AG10803 (cell line): ENCODE measurements at places on chromosomes 13 and 19.

DNA sequence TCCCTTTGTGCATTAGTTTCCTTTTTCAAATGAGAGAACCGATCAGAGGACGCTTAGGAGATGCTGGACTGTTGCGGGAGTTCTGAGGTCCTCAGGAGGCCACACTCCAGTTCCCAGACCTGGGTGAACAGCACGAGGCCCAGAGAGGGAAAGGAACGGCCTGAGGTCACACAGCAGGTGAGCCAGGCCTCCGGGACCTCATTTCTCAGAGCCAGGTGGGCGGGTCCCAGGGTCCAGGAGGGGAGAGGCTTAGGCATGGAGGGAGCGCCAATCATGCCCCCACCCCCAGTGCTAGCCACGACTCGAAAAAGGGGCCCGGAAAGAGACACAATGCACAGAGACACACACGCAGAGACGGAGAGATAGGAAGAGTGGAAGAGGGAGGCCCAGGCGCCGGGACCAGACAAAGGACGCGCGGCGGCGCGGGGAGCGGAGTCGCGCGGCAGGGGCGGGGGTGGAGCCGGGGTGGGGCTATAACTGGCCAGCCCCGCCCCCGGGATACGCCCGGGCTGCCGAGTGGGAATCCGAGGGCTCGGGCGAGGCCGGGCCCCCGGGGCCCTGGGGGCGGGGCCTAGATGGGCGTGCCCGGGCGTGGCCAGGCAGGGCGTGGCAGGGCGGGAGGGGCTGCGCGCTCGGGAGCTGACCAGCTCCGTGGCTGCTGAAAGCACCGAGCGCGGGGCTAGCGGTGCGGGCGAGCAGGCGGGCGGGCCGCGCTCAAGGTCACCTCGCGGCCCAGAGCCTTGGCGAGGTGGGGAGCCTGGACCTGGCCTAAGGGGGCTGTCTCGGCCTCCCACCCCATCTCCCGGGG lies 1.6 kb downstream of the ELAVL3 start:
- DNase-seq = no peak

DNA sequence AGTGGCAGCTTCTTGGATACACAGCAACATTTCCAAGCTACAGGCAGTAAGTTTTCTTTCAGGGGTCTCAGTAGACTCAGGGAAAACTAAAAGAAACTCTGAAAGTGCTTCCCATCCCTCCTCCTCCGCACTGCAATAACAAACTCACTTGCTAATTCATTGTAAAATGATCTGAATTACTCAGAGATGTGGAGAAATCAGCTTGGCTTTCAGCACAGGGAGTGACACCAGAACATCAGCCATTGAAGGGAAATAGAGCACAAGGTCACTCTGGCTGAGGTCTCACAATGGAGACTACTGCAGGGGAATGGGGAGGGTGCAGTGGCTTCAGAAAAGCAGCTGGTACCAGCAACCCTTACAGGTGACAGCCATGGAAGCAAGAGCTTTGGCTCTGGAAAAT lies 137.3 kb upstream of the SERP2 start:
- no peak for DNase-seq

GRCh38 chr13:98313023-98313921 lies 136.2 kb upstream of the RNF113B start:
- no peak for DNase-seq

DNA sequence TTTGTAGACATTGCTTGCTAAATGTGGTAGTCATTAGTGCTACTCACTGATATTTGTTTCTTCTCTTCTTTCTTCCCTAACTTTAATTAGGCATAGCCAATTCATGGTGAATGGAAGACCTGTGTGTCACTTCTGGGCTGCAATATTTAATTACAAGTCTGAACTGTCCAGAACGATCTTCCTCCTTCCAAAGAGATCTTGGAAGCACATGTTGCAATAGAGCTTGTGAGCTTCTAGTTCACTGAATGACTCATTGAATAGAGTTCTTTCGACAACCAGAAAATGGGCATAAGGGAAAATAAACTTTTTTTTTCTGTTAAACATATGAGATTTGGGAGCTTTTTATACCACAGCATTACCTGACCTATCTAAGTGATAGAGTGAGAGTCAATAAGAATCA lies 1264.6 kb downstream of the PCDH9 start:
- peak; percentile 56 for DNase-seq

- DNase-seq = no peak
Measured at GRCh38 chr19:58040751-58041525, 7.1 kb downstream of the ZSCAN1 start.

- DNase-seq = no peak
Measured at GRCh38 chr19:54638683-54639082, 8.4 kb downstream of the LILRB1 start.

DNA sequence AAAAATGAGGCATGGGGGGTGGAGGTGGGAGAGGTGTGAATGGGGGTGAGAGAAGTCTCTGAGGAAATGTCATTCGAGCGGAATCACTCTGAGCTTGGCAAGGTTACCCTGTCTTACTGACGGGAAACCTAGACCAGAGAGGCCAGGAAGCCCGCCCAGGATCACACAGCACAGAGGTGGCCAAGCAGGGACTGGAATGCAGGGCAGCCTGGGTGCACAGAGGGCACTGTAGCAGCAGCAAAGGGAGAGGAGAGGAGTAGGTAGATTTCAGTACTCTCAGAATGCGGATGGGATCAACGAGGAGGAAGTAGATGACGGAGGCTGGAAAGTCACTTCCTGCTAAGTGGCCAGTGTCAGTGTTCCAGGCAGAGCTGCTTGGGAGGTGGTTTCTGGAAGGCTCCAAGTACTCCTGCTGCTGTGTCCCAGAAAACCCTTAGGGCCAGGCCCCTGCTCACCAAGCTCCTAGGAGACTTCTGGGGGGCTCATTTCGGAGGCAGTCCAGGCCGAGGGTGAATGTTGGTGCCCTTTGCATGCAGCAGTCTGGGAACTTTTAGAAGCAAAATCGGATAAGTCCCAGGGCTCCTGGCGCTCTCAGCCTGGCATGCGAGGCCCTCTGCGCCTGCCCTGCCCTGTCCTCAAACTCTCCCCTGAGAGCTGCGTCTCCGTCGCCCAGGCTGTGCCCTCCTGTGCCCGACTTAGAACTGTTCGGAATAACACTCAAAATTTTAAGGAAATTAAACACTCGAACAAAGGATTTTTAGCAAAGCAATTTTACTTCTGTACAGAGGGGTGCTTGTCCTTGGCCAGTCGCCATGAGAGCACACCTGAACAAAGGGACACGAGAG lies 33.5 kb downstream of the DNM2 start:
- no peak for DNase-seq

DNA sequence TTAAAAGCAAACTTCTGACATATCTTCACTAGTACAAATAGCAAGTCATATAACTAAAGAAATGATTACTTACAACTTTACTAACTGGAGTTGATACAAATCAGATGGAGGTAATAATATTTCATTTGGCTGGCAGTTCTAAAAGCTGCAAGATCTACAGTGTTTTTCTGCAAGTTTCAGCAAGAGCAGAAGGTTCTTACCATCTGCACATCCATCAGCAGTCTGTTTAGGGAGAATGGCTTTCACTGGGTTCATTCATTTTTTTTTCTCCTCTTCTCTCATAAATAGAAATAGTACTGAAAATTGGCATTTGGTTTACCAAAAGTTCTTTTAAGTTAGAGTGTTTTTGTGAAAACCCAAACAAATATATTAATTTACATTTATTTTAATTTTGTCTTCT lies 3.1 kb upstream of the SHISA2 start:
- DNase-seq = no peak

- peak; percentile 71 for DNase-seq
Measured at GRCh38 chr19:18304458-18305310, 18.2 kb downstream of the LSM4 start.

- no peak for DNase-seq
Measured at GRCh38 chr13:65085977-65086376, 2144.2 kb downstream of the PCDH9 start.

DNA sequence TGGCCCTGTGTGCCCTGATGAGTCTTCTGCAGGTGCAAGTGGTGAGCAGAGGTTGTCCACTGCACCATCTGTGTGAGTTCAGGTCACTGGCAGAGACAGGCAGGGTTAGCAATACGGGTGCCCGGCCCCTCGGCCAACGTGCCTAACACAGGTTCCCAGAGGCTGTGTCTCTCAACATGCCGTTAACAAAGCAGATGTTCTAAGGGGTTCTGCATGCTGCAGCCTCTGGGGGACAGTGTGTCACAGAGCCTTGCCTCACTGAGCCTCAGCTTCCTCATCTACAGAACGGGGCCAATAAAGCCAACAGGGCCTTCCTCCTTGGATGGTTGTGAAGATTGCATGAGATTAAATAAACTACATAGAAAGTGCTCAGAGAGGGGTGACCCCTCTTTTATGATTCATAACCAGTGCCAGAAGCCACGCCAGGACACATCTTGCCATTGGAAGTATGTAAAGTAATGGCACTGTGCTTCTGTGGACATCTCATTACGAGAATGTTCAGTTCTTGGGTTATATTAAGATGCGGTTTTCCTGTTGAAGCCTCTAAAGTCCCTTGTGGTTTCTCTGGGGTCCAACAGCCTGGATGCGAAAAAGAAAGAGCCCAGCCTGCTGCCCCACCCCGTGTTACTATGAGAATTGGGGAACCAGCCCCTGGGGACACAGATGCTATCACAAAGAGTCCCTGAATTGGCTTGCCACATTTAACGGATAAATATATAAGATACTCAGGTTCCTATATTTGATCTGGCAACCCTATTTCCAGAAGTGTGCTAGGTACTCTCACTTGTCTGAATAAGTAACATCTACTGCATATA lies 11.2 kb upstream of the ARHGEF18 start:
- no peak for DNase-seq

DNA sequence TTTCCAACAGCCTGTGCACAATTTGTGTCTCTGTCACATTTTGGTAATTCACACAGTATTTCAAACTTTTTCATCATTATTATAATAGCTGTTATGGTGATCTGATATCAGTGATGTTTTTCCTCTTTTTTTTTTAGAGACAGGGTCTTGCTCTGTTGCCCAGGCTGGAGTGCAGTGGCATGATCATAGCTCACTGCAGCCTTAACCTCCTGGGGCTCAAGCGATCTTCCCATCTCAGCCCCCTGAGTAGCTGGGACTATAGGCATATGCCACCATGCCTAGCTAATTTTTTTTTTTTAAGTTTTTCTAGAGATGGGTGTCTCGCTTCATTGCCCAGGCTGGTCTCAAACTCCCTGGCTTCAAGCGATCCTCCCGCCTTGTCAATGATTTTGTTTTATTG lies 5.8 kb downstream of the MARK4 start:
- no peak for DNase-seq
